Body of pancreas (tissue), 4 donors: ENCODE measurements at places on chromosomes 6 and 20. TPM values are rescaled to one million over a fixed set of nuclear protein-coding genes. Genes with fewer than 3 reads are reported as not detected.
A peak's percentile ranks its signal among the peaks of the same experiment; 100 is the strongest.

- no peaks in the 10 kb centered on the region for H3K4me1 ChIP-seq
- no peaks in the 10 kb centered on the region for H3K36me3 ChIP-seq
- H3K4me3 ChIP-seq: no peak overlapping the region
- no peak overlapping the region for H3K27ac ChIP-seq
- no peaks in the 10 kb centered on the region for H3K27me3 ChIP-seq
Observed at GRCh38 chr6:151958332-151958731, 150.8 kb downstream of the ESR1 start.

- DNase-seq: no peak
- no peaks in the 10 kb centered on the region for H3K36me3 ChIP-seq
- no peaks in the 10 kb centered on the region for H3K4me1 ChIP-seq
- no peak overlapping the region for H3K4me3 ChIP-seq
- H3K27ac ChIP-seq: no peak overlapping the region
Observed at GRCh38 chr6:166826264-166826663, 130.1 kb downstream of the RNASET2 start.

DNA sequence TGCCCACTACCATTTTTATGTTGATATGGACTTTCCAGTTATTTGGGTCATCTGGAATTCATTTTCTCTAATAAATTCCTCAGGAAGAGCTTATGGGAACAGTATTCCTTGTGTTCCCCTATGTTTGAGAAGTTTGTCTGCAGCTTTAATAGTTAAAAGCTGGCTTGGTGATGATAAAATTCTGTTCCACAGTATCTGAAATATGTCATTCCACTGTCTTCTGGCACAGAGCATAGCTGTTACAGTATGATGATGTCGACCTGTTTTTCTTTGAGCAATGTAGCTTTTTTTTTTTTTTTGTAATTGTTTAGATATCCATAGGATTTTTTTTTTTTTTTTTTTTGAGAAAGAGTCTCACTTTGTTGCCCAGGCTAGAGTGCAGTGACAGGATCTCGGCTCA lies 43.2 kb downstream of the NCOA3 start:
- no peak overlapping the region for H3K4me3 ChIP-seq
- peaks cover 22% of the 10 kb centered on the region for H3K4me1 ChIP-seq
- H3K36me3 ChIP-seq: no peaks in the 10 kb centered on the region
- no peaks in the 10 kb centered on the region for H3K27me3 ChIP-seq
- no peak overlapping the region for H3K27ac ChIP-seq
- no peak for DNase-seq

DNA sequence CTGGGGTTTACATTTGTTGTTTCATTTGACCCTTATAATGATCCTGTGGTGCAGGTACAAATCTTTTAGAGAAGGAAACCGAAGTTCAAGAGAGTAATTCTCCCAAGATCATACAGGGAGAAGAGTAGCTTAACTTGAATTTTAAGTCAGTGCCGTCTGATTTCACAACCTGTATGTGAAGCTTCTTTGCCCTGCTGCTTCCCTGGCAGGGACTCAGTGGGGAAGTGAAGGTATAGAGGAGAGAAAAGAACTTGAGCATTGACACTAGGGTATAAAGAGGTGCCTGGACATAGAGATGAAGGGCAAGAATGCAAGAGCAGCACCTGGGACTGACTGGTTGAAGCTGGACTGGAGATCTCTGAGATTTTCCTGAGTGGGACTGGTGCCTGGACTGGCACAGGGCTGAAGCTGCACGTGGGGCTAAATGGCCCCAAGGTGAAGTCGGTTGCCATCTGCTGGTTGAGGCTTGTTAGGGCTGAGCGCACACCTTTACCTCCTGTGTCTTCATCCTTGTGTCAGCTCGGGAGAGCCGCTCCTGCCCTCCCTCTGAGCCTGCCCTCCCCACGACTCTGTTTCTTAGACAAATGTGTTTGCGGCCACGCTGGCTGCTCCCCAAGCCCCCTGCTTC lies 41.8 kb downstream of the FARS2 start:
- no peak overlapping the region for H3K27ac ChIP-seq

SIRPA gene
- total RNA-seq: 15.0 TPM

RSPH4A gene
- total RNA-seq: not detected

FOXO3 gene
- 69.5 TPM for total RNA-seq

- no peak overlapping the region for H3K4me3 ChIP-seq
- no peak overlapping the region for H3K27ac ChIP-seq
- no peaks in the 10 kb centered on the region for H3K4me1 ChIP-seq
- no peak for DNase-seq
- H3K36me3 ChIP-seq: no peaks in the 10 kb centered on the region
Observed at GRCh38 chr6:36934901-36935300, 19.6 kb upstream of the PI16 start.

DNA sequence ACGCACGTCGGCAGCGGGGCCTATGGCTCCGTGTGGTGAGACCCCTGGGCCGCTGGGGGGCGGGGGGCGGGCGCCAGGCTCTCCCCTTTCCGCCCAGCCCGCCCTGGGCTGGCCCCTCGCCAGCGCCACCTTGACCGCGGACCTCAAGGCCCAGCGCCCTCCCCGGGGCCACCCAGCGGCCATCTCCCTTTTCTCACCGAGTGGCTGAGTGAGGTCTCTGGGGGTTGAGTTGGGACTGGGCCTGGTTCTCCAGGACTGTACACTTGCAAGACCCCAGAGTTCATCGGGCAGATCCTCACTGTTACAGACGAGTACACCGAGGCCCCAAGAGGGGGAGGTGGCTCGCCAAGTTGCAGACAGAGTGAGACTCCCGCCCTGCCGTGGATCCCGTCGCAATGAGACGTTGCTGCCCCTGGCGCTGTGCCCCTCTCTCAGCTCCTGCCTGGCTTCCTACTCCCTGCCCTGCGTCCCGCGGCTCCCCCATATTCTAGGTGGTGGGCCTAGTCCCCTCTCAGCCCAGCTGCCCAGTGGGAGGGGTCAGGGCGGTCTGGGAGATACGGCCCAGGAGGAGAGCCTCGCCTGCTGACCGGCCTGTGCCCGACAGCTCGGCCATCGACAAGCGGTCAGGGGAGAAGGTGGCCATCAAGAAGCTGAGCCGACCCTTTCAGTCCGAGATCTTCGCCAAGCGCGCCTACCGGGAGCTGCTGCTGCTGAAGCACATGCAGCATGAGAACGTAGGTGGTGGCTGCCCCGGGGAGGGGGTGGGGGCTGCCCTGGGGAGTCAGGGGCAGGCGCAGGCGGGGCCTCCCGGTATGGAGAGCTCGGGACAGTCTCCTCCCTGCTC lies 576 bp downstream of the MAPK13 start:
- peaks cover 28% of the 10 kb centered on the region for H3K4me1 ChIP-seq
- DNase-seq: peak; percentile 73
- peak overlapping the region; percentile 91 for H3K27ac ChIP-seq
- no peaks in the 10 kb centered on the region for H3K27me3 ChIP-seq

- H3K4me1 ChIP-seq: no peaks in the 10 kb centered on the region
- no peaks in the 10 kb centered on the region for H3K27me3 ChIP-seq
- no peak overlapping the region for H3K4me3 ChIP-seq
- H3K36me3 ChIP-seq: no peaks in the 10 kb centered on the region
Observed at GRCh38 chr20:60271597-60271996, 313.4 kb downstream of the CDH26 start.

- no peak overlapping the region for H3K27ac ChIP-seq
- H3K36me3 ChIP-seq: no peaks in the 10 kb centered on the region
- no peaks in the 10 kb centered on the region for H3K27me3 ChIP-seq
Observed at GRCh38 chr6:35238843-35239289, 20.7 kb upstream of the ZNF76 start.

- no peak overlapping the region for H3K27ac ChIP-seq
- no peaks in the 10 kb centered on the region for H3K4me1 ChIP-seq
- no peak overlapping the region for H3K4me3 ChIP-seq
- no peak for DNase-seq
- no peaks in the 10 kb centered on the region for H3K36me3 ChIP-seq
Observed at GRCh38 chr6:51474022-51474975, 613.1 kb downstream of the PKHD1 start.

TCP1 gene
- total RNA-seq: 55.7 TPM

NT5E gene
- 4.0 TPM for total RNA-seq

DNA sequence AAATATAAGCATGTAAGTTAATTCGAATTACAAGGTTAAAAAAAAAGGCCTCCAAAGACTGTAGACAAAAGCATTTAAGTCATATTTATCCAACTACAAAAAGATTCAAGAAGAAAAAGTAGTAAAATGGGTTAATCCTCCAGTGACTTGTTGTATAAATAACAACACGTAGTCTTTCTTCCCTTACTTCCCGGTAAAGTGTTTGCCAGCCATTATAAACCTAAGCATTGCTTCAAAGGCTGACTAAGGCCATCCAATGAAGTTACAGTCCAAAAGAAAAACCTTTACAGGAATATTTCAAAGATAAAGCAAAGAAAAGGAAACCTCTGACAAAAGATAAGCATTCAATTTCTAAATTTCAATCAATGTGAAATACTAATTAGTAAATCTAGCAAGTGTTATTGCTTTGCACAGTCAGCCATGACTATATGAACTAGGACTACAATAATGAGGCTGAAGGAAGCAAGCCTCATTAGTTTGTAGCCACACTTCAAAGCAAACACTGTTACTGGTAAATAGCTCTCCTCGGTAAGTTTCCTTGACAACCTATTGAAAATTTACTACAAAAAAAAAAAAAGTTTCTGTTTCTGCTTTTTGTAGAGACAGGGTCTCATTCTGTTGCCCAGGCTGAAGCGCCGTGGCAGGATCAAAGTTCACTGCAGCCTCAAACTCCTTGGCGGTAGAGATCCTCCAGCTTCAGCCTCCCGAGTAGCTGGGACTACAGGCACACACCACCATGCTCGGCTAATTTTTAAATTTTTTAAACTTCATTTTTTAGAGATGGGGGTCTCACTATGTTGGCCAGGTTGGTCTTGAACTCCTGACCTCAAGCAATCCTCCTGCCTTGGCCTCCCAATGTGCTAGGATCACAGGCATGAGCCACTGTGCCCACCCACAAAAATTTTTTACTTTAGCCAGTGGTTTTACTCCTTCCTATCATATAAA lies 46.0 kb downstream of the NUDT3 start:
- no peak overlapping the region for H3K27ac ChIP-seq
- peaks cover 29% of the 10 kb centered on the region for H3K4me1 ChIP-seq

DNA sequence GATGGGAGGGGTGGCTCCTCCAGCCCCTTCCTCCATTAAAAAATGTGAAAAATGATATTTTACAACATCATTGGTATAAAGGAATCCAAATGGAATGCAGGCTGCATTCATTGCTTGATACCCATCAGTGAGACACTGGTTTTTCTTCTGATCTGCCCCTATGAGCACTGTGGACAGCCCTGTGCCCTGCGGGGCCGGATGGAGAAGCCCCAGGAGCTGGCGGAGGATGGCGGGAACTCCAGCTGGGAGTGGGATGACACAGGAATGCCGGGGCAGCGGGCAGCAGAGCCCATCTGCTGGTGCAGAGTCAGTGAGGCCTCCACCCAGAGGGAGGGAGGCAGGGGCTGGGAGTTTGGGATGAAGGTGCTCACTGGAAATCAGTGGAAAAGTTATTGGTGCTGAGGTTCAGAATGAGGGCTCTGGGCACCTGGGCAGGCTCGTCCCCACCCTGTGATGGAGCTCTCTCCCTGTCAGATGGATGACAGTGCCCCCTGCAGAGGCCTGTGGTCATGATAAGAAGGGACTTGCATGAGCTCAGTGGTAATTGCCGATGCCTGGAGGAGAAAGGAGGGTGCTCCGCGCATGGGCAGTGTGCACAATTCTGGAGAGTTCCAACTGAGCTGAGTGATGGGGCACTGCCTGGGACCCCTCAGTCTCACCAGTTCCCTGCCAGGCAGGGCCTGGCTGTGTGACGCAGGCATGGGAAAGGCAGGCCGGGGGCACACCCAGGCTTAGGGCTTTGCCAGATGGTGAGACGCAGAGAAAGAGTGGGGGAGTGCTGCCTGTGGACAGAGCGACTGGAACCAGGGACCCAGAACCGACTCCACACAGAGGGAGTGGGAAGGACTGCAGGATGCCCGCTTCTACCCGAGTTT lies 23.2 kb downstream of the CTCFL start:
- H3K4me3 ChIP-seq: no peak overlapping the region
- H3K4me1 ChIP-seq: no peaks in the 10 kb centered on the region
- H3K36me3 ChIP-seq: no peaks in the 10 kb centered on the region
- H3K27me3 ChIP-seq: peaks cover 4% of the 10 kb centered on the region
- H3K27ac ChIP-seq: no peak overlapping the region
- no peak for DNase-seq

PTPN1 gene
- 9.1 TPM for total RNA-seq

TRIM10 gene
- not detected for total RNA-seq

GRCh38 chr20:45890985-45891983 lies at the start of the genes CTSA and NEURL2:
Gene CTSA, plus strand, starts transcription at chr20:45891335. Its CDS starts 234 bp downstream, at chr20:45891569.
Gene NEURL2, minus strand, starts transcription at chr20:45891208. Its CDS starts 217 bp downstream, at chr20:45890991.
- peak within 1 kb of the TSS; percentile 78 for H3K27ac ChIP-seq
- peak; percentile 91 for DNase-seq
- H3K4me3 ChIP-seq: peak within 1 kb of the TSS; percentile 86
- no peaks in the 10 kb centered on the region for H3K27me3 ChIP-seq
- no peaks in the 10 kb centered on the region for H3K36me3 ChIP-seq

ITCH gene
- 22.4 TPM for total RNA-seq

GRCh38 chr6:47254906-47255305 lies 54.8 kb downstream of the TNFRSF21 start:
- H3K4me3 ChIP-seq: no peak overlapping the region
- no peaks in the 10 kb centered on the region for H3K36me3 ChIP-seq
- H3K4me1 ChIP-seq: peaks cover 6% of the 10 kb centered on the region
- H3K27me3 ChIP-seq: no peaks in the 10 kb centered on the region
- H3K27ac ChIP-seq: no peak overlapping the region

C6orf58 gene
- not detected for total RNA-seq

BEND6 gene
- not detected for total RNA-seq

PROKR2 gene
- not detected for total RNA-seq

SSTR4 gene
- not detected for total RNA-seq

- no peak for DNase-seq
- H3K27ac ChIP-seq: no peak overlapping the region
- no peaks in the 10 kb centered on the region for H3K27me3 ChIP-seq
- no peak overlapping the region for H3K4me3 ChIP-seq
- H3K36me3 ChIP-seq: no peaks in the 10 kb centered on the region
Observed at GRCh38 chr6:165227644-165228329, 81.6 kb downstream of the C6orf118 start.

GRCh38 chr6:6362056-6362840 lies 41.8 kb upstream of the F13A1 start:
- H3K27ac ChIP-seq: no peak overlapping the region
- no peak overlapping the region for H3K4me3 ChIP-seq
- H3K27me3 ChIP-seq: no peaks in the 10 kb centered on the region
- H3K4me1 ChIP-seq: no peaks in the 10 kb centered on the region
- no peak for DNase-seq

DNA sequence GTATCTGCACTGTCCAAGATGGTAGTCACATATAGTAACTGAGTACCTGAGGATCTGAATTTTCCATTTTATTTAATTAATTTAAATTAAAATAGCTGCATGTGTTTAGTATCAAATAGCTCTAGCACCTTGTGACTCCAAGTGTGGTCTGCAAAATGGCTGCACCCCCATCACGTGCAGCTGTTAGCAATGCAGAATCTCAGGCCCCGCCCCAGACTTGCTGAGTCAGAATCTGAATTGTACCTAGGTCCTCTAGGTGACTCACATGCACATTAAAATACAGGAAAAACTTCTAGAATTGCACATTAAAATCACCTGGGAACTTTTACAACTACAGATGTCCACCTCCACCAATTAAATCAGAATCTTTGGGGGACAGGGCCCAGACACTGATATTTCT lies 19.2 kb upstream of the FAM83C start:
- no peak overlapping the region for H3K27ac ChIP-seq
- DNase-seq: no peak
- H3K4me1 ChIP-seq: peaks cover 16% of the 10 kb centered on the region
- no peak overlapping the region for H3K4me3 ChIP-seq

PLN gene
- total RNA-seq: 0.99 TPM

MCM3 gene
- total RNA-seq: 21.4 TPM

- DNase-seq: no peak
- H3K36me3 ChIP-seq: no peaks in the 10 kb centered on the region
- no peak overlapping the region for H3K27ac ChIP-seq
- peaks cover 4% of the 10 kb centered on the region for H3K4me1 ChIP-seq
- H3K27me3 ChIP-seq: no peaks in the 10 kb centered on the region
Observed at GRCh38 chr6:135852746-135853145, 1.2 kb downstream of the PDE7B start.
